IPS-NIHi11 (cell line): ENCODE measurements at places on chromosomes 5 and 9.

DNA sequence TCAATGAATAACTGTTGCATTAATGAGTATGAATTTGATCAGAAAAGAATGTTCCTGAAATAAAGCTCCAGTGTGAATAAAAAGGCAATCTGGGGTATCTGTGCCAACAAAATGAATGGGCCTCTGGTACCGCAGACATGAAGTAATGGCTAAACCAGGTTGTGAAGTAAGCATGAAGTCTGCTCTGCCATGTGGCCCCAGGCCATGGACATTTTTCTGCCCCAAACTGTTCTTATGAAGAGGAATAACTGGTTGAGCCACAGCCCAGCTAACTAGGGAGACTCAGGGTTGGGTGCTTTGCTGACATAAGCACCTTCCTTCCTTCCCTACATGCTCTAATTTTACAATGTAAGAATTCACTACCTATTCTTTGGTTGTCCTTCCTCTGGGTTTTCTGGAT, 147.4 kb upstream of the LRRTM2 start:
- DNase-seq: no peak

GRCh38 chr5:57635146-57635777, 152.7 kb upstream of the ACTBL2 start:
- no peak for DNase-seq

DNA sequence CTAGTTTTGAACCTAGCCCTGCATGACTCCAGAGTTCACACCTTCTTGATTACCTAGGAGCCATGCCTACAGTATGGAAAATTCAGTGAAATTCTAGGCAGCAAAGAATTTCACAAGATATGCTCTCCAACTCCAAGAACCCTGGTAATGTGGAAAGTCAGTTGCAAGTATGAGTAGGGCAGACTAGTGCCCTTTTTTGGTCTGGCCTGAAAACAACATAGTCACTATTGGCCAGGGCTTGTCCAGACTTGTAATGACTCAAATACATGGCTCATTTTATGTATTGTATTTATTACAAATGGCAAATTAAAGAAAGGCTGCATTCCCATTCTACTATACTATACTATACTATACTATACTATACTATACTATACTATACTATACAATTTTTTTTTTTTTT, 160.4 kb downstream of the ESM1 start:
- DNase-seq: no peak

DNA sequence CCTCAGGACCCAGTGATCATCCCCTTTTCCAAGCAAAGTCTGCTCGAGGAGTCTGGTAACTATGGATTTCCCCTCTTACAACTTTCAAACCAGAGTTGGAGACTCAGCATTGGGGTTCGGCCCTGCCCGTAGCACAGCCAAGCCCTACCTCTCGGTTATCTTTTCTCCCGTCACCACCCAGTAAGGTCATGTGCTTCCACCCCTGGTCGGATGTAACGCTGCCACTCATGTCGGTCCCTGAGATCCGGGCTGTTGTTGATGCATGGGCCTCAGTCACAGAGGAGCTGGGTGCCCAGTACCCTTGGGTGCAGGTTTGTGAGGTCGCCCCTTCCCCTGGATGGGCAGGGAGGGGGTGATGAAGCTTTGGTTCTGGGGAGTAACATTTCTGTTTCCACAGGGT, 1.2 kb downstream of the GALT start:
- no peak for DNase-seq

GRCh38 chr5:158543539-158544387, 556.0 kb downstream of the EBF1 start:
- no peak for DNase-seq

GRCh38 chr5:42274913-42275312, 148.3 kb upstream of the GHR start:
- DNase-seq: peak; percentile 5

DNA sequence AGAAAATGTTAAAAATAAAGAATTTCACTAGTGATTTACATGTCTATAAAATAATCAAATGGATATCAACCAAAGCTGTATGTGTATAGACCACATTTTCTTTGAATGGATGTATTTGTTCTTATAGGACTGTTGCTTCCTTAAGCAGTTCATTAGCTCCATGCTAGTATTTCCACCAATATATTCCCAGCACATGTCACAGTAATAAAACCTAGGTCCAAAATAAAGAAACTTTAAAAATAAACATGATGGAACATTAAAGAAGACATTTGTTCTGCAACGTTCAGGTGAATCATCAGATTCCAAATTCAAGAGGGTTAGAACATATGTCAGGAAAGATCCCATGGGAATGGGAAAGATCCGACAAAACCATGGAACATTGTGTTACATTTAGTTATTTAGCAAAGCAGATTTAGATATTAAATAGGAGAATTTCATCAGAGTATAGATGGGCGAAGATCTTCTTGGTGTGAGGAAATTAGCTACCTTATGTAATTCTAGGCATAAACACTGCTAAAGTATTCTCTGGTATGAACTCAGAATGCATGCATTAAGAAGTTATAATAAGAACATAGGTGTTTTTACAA, 490.7 kb downstream of the CDH18 start:
- no peak for DNase-seq

DNA sequence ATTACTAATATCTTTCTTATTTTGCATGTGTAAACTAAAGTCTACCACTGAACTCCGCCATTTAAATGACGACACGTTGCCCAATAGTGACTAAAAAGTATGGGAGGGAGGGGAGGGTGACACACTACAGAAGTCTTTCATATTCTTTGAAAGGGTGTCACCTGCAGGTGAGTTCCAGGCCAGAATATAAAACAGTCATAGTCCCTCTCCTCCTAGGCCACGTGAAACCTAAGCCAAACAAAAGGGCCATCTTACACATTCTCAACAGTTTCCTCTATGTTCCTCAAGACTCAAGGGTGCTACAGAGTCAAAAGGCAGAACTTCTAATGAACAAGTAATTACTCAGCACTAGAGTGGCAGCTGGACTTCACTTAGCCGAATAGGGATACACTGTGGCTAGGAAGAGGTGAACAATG, 6.4 kb downstream of the CEMIP2 start:
- no peak for DNase-seq

DNA sequence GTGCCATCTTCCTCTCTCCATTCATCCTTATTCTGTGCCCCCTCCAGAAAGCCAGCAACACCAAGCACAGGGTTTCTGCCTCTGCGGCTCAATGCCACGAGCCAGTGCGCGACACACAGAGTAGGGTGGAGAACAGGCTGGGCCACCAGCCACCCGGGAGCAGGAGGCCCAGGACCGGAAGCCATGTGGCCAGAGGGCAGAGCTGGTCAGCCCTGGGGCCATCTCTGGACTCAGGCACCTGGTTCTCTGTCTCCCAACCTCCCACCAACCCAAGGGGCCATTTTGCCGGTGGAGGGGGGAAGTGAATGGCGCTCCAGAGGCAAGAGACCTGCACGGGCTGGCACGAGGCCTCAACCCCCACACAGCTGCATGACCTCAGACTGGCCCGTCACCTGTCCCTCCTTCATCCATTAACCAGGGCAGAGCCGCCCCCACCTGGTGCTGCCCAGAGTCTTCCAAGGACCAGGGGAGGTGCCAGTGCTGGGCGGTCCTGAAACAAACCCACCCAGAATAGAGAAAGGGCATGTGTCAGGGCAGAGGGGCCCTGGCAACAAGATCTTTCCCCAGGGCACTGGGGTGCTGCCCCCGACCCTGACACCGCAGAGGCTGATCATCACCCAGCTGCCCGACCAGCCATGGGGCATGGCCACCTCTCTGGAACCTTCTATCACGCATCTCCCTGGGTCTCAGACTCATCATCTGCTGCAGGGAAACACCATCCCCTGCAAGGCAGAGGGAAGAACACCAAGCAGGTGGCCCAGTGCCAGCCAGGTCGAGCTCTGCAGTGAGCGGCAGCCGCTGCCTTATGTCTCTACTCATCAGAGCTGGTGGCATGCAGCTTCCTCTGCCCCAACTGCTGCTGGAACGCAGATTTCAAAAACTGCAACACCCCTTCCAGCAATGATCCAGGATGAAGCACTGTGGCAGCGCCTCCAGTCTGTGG, 11.9 kb downstream of the VAV2 start:
- peak; percentile 11 for DNase-seq

- DNase-seq: peak; percentile 42
Observed at GRCh38 chr5:58503390-58504046, 12.3 kb downstream of the GAPT start.

GRCh38 chr9:22682961-22683699, 236.5 kb downstream of the DMRTA1 start:
- DNase-seq: no peak

GRCh38 chr9:2493529-2493928, 128.1 kb upstream of the VLDLR start:
- DNase-seq: no peak

GRCh38 chr9:99129091-99129490, 24.2 kb downstream of the TGFBR1 start:
- no peak for DNase-seq

DNA sequence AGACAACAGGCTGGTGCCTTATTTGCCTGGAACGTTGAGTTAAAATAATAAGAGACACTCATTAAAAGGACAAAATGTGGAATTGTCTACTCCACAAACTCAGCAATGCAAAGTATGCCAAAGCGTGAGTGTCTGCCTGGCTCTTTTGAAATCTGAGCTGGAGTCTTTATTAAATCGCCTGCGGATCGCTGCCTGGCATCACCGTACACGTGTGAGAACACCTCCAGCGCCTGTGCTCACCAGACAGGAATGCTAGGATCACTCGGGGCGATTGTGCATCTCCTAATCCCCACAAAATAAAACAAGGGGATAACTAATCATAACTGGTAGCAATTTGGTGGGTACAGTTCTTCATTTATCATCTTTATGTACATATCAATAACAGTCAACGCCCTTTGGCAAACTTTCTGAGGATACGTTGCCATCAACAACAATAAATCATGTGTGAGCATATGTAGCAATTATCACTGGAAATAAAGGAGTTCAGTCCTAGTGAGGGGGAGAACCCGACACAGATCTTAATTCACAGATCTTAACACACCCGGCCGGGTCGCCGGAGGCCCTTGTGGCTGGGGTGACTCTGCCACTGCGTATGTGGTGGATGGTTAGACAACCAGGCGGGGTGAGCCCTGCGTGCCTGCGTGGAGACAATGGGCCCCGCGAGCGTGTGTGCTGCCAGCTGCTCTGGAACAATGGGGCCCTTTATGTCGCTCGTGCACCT, 284.9 kb upstream of the IRX1 start:
- no peak for DNase-seq

DNA sequence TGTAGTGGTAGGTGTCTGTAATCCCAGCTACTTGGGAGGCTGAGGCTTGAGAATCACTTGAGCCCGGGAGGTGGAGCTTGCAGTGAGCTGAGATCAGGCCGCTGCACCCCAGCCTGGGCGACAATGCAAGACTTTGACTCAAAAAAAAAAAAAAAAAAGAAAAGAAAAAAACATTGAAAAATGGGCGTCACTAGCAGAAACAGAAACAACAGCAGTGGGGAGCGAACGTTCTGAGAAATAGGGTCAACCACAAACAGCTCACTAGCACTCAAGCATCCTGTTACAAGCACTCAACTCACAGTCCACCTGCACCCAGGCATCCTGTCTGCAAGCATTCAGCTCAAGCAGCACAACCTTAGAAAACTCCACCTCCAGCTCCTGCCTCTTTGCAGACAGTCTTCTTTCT, 17.2 kb downstream of the TRIM14 start:
- DNase-seq: peak; percentile 29

- DNase-seq: peak; percentile 60
Observed at GRCh38 chr5:168076561-168076991, 214.9 kb upstream of the WWC1 start.

GRCh38 chr9:112038017-112038408, 137.1 kb downstream of the SUSD1 start:
- no peak for DNase-seq

DNA sequence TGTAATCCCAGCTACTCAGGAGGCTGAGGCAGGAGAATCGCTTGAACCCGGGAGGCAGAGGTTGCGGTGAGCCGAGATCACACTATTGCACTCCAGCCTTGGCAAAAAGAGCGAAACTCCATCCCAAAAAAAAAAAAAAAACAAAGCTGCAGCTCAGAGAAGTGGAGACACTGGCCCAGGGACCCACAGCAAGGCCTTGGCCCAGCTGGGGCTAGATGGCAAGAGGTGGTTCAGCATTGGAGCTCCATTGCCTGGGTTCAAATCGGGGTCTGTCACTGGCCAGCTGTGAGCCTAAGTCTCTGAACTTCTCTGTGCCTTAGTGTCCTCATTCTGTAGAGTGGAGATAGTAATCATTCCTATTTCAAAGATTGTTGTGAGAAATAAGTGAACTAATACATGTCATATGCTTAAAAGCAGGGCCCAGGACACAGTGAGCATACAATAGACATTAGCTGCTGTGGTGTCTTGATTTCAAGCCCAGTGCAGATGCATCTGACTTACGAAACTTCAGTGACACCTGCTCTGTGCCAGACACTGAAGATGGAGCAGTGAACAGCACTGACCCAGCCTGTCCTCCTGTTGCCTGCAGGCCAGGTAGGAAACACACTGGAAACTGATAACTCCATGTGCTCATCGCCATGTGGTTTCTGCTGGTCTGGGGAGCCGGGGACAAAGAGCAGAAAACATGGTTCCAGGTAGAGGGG, 127.7 kb downstream of the C9orf50 start:
- DNase-seq: no peak

- no peak for DNase-seq
Observed at GRCh38 chr5:57434227-57434640, 48.4 kb downstream of the ACTBL2 start.

GRCh38 chr9:121672986-121673385, 21.6 kb downstream of the DAB2IP start:
- no peak for DNase-seq

DNA sequence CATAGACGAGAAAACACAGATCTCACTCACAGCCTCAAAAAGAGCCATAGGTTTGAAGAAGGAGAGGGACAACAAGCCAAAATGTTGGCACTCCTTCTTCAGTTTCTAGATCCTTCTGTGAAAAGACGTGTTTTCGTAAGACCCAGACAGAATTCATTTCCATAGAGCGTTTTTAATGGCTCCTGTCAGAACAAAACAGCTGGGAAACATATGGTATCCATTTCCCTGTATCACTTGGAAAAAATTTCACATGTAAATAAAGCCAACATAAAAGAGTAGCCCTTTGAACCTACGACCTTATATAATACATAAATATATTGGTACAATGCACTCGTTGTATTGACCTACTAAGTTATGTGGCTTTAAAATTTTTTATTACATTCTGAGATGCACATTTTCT, 108.1 kb downstream of the SNCAIP start:
- DNase-seq: no peak

DNA sequence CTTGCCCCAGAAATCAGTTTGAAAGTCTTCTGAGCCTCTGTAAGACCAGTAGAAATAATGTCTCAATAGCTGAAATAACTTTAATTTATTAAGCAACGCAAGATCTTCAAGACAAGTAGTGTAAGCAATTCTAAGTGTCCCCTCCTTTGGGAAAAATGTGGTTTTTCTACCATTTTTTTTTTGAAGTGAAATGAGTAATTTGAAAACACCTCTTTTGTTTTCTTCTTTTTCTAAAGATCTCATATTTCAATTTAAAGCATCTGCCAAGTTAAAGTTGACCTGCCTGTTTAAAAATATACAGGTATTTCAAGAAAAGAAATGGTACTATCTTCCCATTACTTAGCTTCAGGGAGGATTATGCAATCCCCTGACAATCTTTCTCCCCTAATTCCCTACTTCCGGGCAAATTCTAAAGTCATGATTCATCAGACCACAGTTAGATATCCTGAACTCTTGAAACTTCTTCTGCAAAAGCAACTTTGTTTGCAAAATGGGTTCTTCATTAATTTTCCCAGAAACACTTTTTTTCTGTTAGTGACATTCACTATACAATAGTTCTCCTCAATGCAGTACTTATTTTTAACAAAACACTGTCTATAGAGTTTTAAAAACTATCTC, 7.8 kb upstream of the ANXA1 start:
- DNase-seq: no peak

GRCh38 chr5:103706939-103707682, 144.5 kb upstream of the NUDT12 start:
- DNase-seq: no peak

- DNase-seq: no peak
Observed at GRCh38 chr5:169946743-169947295, 33.5 kb downstream of the INSYN2B start.
